ENCODE measurements at places on chromosomes 3 and 15.

GRCh38 chr3:16085410-16085809 is 89.1 kb upstream of the GALNT15 start:
- no peak for DNase-seq

DNA sequence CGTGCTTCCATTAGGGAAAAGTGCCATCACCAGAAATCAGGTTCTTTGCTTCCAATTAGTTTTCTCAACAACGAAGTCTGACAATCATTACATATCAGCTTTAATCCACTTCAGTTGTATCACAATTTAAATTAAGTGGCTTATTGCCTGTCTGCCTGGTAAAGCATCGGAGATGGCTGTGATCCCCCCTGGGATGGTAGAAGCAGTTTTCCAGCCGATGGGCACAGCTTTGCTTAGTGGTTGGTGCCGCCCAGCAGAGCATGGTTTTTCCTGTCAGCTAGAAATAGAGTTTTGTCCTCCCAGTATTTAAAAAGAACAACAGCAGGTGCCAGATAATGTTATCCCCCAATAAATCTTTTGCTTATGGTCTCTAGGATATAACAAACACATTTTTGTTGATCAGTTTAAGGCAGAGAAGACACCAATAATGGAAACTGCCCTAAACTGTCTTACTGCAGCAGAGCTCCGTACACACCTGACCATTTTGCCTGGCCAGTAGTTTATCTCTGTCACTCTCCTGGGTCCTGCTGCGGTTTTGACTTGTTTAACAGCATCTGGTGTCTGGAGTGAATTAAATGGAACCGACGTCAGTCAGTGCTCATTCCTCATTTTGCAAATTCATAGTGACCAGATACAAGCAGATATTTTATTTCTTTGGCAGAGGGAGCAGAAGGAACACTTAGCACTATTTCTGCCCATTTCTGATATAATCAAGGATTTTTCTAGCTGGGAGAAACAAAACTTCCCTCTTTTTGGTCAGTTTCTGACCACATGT is 79.1 kb downstream of the SLC49A4 start:
- no peak for DNase-seq

DNA sequence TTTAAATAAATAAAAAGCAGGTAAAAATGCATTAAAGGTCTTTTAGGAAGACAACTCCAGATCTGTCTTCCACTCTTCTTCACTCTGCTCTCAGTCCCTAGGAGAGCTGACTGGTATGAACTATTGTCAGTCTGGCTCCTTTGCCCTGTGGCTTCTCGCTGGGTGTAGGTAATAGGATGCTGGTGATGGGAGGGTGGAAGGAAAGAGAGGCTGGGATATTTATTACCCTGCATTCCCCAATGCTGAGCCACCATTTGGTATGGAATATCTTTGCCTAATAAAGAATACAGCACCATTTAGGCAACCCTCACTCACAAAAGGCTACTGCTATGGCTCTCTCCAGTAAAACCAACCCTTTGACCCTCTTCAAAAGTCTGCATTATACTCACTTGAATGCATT is 326.9 kb downstream of the CNTN3 start:
- DNase-seq = no peak

GRCh38 chr15:70902107-70902506 is 9.5 kb downstream of the LRRC49 start:
- no peak for DNase-seq

DNA sequence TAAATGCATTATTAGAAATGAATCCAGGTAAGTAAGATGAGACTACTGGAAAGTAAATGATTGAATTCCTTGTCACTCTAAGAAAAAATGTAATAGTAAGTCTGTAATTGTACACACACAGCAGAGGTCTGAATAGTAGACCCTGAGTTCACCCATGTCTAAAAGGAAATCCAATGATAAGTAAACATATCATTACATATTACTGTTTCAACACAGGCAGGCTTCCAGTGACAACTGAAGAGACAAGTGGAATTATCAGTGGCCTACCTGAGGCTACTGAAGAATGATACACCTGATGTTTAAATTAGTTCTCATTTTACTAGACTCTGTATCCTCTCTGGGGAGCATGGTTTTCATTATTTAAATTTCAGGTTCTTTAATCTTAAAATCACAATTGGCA is 6.2 kb upstream of the CCNL1 start:
- no peak for DNase-seq

- no peak for DNase-seq
Measured at GRCh38 chr3:94525043-94525442, 462.2 kb downstream of the NSUN3 start.

GRCh38 chr3:127458696-127459604 is 131.6 kb downstream of the TPRA1 start:
- DNase-seq = no peak

- DNase-seq = no peak
Measured at GRCh38 chr3:106862067-106862466, 515.2 kb upstream of the CCDC54 start.

GRCh38 chr3:35383719-35384555 is 255.4 kb upstream of the ARPP21 start:
- DNase-seq = no peak

All from activated gamma-delta T cell treated with Interleukin-2 at 50 U/mL for 16 hours (primary cell).